ENCODE measurements at places on chromosomes 11 and 22.

- no peak for DNase-seq
These were observed 41.6 kb upstream of the DMC1 start for GRCh38 chr22:38611559-38611958.

DNA sequence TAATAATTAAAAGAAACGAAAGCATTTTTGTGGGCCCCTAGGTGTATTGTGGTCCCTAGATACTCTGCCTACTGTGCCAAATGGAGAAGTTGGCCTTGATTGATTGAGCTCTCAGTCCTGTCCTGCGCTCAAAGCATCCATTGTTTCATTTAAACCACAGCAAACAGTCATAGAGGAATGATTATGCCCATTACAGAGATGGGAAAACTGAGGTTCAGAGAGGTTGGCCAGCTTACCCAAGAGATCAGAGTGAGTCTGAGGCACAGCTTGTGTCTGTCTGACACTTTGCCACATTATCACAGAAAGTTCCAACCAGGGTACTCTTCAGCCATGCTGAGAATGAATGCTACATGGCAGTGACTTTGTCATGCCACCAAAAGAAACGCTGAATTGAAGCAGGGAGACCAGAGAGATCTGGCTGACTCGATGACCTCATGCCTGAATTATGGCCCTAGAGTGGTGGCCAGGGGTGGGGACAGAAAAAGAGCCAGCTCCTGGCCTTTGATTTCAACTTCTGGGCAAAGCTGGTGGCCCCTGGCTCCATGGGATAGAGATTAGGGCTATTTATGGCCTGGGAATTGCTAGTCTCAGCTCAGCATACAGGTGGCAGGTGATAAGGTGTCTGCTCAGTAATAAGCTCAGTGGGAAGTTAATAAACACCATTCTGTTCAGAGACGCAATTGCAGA lies 180.5 kb downstream of the MIAT start:
- DNase-seq = peak; percentile 51

GRCh38 chr11:2527621-2528291 lies 82.9 kb downstream of the KCNQ1 start:
- no peak for DNase-seq

- peak; percentile 63 for DNase-seq
These were observed 194.3 kb downstream of the KIF18A start for GRCh38 chr11:27913650-27914049.

All from fibroblast of skin of back (primary cell).